ENCODE measurements at places on chromosomes 16 and 17.

- peak overlapping the region; percentile 84 for H3K27ac ChIP-seq
- peaks cover 20% of the 10 kb centered on the region for H3K36me3 ChIP-seq
- H3K27me3 ChIP-seq, result no peaks in the 10 kb centered on the region
- peak; percentile 85 for DNase-seq
These were observed 55.9 kb upstream of the ADCY7 start for GRCh38 chr16:50210266-50211038.

GRCh38 chr17:74280093-74280513 is 6.1 kb downstream of the DNAI2 start:
- H3K4me3 ChIP-seq, result no peak overlapping the region
- H3K27ac ChIP-seq, result peak overlapping the region; percentile 74
- peaks cover 38% of the 10 kb centered on the region for H3K4me1 ChIP-seq
- H3K36me3 ChIP-seq, result no peaks in the 10 kb centered on the region
- DNase-seq, result peak; percentile 75
- H3K27me3 ChIP-seq, result no peaks in the 10 kb centered on the region

DNA sequence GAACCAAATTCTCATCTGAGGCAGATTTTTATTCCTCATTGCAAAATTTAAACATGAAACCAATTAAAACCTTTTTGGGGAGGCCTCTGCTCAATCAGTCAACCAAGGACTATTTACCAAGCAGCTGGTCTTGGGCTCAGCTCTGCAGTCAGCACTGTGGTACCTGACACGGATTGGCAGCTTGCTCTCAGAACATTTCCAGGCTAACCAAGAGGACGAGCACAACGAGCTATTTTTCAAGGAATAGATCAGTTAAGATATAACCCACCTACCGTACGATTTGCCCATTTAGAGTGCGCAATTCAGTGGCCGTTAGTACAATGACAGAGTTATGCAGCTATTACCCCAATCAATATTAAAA is 26.4 kb upstream of the KLHDC4 start:
- H3K4me1 ChIP-seq, result no peaks in the 10 kb centered on the region
- H3K36me3 ChIP-seq, result no peaks in the 10 kb centered on the region
- DNase-seq, result no peak
- no peaks in the 10 kb centered on the region for H3K27me3 ChIP-seq

DNA sequence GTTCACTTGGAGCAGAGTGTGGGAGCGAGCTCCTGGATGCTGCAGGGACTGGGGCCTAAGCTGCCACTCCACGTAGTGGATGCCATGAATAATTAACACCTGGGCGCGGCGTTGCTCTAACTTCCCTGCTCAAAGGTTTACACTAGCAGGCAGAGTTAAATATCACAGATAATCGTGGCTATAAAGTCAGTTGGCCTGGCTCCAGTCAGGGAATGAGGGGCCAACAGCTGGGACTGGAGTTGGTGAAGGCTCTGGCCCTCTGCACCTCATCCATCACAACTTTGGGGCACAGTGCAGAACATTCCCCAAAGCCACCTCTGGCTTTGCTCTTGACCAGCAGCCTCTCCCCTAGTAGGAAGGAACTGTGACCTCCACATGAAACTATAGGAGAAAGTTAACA is 10.9 kb downstream of the HOXB4 start:
- no peak overlapping the region for H3K4me3 ChIP-seq
- no peaks in the 10 kb centered on the region for H3K36me3 ChIP-seq
- H3K27ac ChIP-seq, result no peak overlapping the region
- peaks cover 5% of the 10 kb centered on the region for H3K4me1 ChIP-seq

- peaks cover 2% of the 10 kb centered on the region for H3K36me3 ChIP-seq
- H3K27me3 ChIP-seq, result no peaks in the 10 kb centered on the region
- DNase-seq, result no peak
- peaks cover 1% of the 10 kb centered on the region for H3K4me1 ChIP-seq
- H3K4me3 ChIP-seq, result no peak overlapping the region
These were observed 5.7 kb downstream of the SMIM5 start for GRCh38 chr17:75638893-75639292.

Measured in activated CD4-positive, alpha-beta T cell treated with anti-CD3 and anti-CD28 coated beads for 36 hours (primary cell).